ENCODE measurements at places on chromosomes 7 and 10.
A peak's percentile ranks its signal among the peaks of the same experiment; 100 is the strongest.

- no peak for DNase-seq
Observed at GRCh38 chr7:43143918-43144589, 31.6 kb downstream of the HECW1 start.

DNA sequence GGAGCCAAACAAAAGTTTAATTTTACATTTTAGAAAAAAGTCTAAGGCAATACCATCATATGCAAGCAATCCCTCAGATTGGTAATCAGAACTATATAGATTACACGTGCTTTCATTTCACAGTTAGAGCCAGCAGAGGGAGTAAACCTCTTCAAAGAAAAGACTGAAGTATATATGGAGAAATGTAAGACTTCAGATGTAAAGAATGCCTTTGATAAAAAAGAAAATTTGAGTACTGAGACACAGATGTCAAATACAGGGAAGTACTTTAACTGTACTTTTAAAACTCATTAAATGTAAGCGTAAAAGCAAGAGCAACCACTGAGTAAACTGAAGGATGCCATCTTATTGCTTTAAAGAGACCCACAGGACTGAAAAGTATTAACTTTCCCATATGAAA is 101.4 kb upstream of the FAM133B start:
- no peak for DNase-seq

- no peak for DNase-seq
Observed at GRCh38 chr10:12459340-12459739, 110.0 kb downstream of the CAMK1D start.

DNA sequence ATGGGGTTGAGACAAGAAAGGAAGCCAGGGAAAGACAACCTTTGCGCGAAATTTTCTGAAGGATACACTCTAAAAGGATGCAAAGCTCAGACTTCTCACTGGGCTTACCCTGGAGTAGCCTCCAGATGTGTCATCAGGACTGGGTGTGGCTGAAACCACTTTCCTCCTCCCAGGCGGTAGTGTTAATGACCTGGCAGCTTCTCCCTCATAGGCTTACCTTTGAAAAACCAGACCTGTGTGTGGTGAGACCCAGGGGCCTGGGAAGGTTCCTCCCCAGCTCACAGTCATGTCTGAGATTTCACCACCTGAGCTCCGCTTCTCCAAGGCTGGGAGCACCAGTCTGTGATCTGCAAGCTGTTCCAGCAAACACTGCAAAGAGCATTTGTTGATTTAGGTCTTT is 93.7 kb downstream of the EPC1 start:
- no peak for DNase-seq

GRCh38 chr7:114109721-114110120 is 190.9 kb upstream of the PPP1R3A start:
- DNase-seq, result no peak

GRCh38 chr10:20922451-20922850 is 25.3 kb upstream of the NEBL start:
- no peak for DNase-seq

GRCh38 chr7:90492250-90492649 is 22.8 kb downstream of the PTTG1IP2 start:
- DNase-seq, result no peak

GRCh38 chr10:11063856-11064255 is 46.2 kb downstream of the CELF2 start:
- no peak for DNase-seq

DNA sequence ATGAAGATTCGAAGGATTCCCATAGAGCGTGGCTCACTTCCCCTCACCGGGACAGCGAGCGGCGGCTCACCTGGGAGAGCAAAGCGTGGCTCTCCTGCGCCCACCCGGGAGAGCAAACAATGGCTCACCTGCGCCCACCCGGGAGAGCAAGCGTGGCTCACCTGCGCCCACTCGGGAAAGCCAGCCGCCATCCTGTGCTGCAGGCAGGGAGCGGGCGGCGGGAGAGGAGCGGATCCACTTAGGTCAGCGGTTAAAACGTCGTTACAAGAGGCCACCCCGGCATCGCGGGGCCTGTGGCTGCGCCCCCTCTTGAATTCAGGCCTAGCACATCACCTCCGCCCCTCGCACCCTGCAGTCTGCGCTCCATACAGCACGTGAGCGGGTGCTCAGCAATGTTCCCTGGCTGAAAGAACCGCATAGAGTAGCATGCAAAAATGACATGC is 461 bp upstream of the FIGNL1 start:
- DNase-seq, result no peak

DNA sequence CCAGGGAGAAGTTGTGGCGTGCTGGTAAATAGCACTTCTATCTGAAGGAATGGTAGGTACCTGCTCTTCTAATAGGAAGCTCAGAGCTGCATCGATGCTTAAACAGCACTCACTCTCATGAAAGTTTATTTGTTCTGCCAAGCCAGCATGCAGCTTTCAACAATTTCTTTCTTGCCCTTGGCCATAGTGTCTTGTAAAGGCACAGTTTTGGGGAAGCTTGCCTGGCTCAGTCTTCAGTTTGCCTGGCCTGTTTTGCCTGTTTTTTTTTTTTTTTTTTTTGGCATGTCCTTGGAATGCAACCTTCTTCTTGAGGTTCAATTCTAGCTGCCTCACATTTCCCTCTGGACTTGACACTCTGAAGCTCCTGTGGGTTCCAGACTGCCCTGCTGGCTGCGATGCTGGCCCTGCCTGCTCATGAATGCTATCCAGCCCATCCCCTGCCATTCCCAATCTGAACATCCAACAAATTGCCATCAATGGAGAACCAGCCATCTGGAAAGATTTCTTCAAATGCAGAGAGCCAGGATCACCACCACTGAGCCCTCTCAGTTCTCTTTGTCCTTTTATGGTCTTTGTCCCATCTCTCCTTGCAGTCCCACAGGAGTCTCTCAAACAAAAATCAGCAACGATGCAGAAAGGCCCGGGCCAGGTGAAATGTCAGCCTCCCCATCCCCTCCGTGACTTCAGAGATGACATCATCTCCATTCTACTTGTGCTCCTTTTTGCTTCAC is 133.9 kb downstream of the ANLN start:
- no peak for DNase-seq

GRCh38 chr10:68106656-68107055 is 2.6 kb upstream of the MYPN start:
- DNase-seq, result peak; percentile 70

GRCh38 chr10:6936931-6937330 is 356.9 kb upstream of the PRKCQ start:
- no peak for DNase-seq

- no peak for DNase-seq
Observed at GRCh38 chr10:235915-236314, 100.7 kb downstream of the ZMYND11 start.

- DNase-seq, result no peak
Observed at GRCh38 chr7:55135462-55135861, 116.6 kb downstream of the EGFR start.

DNA sequence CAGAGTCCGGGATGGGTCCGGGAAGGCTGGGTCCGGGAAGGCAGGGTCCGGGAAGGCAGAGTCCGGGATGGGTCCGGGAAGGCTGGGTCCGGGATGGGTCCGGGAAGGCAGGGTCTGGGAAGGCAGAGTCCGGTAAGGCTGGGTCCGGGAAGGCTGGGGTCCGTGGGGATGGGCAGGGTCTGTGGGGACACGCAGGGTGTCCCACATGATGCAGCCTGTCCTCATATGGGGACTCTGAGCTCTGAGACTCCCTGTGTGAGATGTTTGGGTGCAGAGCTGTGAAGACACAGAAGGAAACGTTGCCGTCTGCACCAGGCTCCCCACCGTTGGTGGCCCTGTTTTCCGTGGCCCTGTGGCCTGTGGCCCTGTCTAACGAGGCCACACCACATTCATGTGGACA is 45.7 kb upstream of the ADGRA1 start:
- DNase-seq, result no peak

GRCh38 chr10:15201589-15202300 is 33.3 kb upstream of the NMT2 start:
- peak; percentile 75 for DNase-seq

DNA sequence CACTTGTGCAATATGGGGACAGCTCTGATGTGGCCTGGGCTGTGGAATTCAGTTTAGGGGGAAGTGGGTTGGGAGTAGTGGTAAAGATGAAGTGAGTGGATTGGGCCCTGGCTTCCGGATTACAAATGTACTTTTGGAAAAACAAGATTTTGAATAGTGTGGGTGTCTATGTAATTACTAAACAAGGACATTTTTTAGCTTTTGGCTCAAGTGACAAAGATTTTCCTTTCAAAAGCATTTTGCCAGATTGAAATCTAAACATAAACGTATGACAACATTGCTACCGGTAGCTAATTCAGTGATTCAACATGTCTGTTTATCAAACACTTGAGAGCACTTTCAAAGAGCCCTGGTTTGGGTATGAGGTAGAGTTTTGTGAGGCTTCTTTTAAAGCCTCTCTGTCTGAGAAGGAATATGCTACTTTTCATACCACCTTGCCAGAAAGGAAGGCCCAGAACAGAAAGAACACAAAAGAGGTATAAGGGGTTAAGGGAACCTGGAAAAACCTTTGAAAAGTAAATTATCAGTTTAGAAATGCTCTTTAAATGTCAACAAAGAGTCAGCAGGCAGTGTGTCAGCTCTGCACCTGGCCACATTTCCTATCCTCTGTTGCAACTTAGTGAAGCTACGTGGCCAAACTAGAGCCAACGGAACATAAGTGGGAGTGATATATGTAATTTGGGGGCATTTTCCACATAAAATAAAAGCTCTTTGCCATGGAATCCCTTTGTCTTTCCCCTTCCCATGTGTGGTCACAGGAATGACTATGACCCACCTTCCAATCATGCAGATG is 516.1 kb downstream of the NRG3 start:
- DNase-seq, result no peak

DNA sequence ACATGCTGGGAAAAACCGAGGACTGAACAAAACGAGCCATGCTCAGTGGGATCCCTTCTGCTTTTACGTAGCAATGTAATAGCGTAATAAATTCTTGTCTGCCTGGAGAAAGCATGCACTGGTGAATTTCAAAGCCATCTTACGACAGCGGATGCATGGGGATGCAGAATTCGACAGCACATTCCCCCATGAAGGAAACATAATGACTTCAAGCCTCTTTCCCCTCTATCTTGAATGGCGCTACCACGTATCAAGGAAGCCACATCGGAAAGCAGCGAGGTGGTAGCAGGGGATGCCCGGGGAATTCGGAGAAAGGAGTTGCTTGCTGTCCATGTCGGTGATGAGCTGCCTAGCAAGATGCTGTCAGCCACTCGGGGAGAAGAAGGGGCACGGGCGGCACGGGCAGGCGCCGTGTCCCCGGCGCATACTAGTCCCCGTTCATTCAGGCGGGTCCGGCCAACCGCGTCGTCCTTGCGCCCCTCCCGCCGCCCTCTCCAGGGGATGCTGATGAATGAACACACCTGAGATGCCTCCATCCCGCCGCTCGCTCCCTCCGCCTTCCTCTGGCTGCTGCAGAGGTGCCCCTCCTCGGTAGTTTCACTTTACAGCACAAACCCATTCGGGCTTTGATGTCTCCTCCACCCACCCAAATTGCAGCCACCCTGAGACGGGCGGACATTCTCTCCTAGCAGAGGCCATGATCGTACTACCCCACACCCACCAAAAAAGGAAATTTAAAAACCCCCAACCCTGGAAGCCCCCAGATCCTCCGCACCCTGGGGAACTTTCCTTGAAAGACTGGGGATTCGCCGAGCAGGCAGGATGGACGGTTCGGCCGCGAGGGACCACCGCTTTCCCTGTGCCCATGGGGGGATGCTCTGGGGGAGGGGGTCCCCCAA is 644 bp downstream of the SORBS1 start:
- no peak for DNase-seq

DNA sequence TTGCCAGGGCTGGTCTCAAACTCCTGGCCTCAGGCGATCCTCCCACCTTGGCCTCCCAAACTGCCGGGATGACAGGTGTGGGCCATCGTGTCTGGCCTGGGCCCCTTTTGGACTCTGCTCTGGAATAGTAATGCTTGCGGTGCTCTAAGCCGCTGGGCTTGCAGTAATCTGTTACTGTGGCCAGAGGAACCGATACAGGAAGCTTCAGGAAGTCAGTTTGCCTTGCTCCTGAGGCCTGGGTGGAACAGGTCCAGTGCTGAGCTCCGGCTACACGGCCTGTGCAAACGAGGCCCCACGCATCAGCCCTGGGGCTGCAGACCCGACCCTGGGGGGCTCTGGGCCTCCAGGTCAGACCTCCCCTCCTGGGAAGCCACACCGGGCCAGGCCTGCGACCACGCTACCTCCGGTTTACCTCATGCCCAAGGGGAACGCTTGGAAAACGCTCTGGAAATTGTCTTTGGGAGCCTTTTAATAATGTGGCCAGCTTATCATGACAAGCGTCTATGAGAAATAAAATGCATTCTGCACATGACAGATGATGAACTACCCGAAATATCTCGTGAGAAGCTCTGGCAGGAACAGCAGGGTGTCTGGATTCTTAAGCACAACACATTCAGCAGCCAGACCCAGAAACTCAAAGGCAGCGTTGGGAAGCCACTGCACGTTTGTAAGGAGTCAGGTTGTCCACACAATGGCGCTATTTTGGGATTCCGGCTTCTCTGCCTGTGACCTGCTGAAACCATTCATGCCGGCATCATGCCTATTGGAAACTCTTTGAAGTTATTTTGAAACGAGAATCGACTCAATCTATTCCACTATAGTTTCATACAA is 10.1 kb upstream of the ADAP1 start:
- DNase-seq, result no peak

DNA sequence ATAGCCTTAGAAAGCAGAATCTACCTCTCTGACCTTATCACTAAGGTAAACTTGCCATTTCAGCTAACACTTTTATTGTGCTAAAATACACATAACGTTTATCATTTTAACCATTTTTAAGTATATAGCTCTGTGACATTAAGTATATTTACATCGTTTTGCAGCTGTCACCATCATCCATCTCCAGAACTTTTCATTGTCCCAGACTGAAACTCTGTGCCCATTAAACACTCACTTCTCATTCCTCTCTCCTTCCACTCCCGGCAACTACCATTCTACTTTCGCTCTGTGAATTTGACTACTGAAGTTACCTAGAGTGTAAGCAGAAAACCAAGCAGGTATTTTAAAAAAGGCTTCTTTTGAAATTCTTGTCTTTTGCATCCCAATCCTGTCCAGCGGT is 1.3 kb downstream of the DDX50 start:
- no peak for DNase-seq

DNA sequence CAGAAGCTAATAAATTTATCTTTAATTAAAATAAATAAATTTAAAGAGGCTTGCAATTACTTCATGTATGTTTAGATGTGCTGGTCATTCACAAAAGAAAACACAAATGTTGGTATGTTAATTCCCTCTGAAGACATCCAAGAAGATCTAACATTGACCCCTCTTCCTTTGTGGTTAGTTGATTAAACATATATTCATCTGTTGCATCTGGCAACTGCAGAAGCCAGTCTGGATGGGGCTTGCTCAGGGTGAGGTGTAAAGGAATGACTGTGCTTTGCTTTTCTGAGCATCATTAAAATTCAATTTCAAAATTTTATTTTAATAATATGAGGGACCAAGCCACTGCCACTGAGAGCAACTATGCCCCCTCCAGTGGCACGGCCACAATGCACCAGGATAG is 36.4 kb upstream of the FERD3L start:
- no peak for DNase-seq

All from kidney glomerular epithelial cell (primary cell).